Naive thymus-derived CD8-positive, alpha-beta T cell (primary cell): ENCODE measurements at places on chromosomes 6 and 20.

DNA sequence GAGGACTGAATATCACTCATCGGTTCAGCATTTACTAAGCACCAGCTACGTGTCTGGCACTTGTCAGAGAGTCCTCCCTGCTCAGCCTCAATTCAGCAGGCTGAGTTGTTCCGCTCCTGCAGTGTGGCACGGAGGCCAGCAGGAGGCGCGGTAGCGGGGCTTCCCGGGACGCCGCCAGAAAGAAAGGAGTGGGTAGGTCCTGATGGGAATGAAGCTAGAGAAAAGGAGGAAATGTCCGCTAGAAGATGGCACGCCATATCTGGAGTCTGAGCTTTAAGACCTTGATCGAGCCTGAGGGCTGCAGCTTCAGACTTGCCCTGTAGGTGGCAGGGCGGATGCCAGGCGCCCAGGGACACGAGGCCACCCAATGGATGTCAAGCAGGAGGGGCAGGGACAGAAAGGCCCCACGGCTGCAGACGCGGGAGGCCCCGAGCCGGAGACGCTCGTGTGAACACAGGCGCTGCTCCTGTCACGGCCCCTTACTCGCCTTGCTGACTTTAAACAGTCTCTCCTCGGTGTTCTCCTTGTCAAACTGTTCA, 18.7 kb downstream of the SERPINB6 start:
- H3K4me3 ChIP-seq = peak overlapping the region; percentile 10
- peaks cover 33% of the 10 kb centered on the region for H3K36me3 ChIP-seq
- H3K4me1 ChIP-seq = peaks cover 33% of the 10 kb centered on the region
- no peaks in the 10 kb centered on the region for H3K27me3 ChIP-seq
- DNase-seq = peak; percentile 38
- H3K27ac ChIP-seq = peak overlapping the region; percentile 85

- H3K36me3 ChIP-seq = peaks cover 4% of the 10 kb centered on the region
- H3K27ac ChIP-seq = no peak overlapping the region
- H3K4me1 ChIP-seq = no peaks in the 10 kb centered on the region
- DNase-seq = no peak
- no peaks in the 10 kb centered on the region for H3K27me3 ChIP-seq
- H3K4me3 ChIP-seq = no peak overlapping the region
Observed at GRCh38 chr20:11838076-11838636, 79.5 kb upstream of the BTBD3 start.

GRCh38 chr6:38997128-38997761, 51.3 kb upstream of the GLP1R start:
- H3K27ac ChIP-seq = no peak overlapping the region
- peak; percentile 7 for DNase-seq
- no peaks in the 10 kb centered on the region for H3K36me3 ChIP-seq
- H3K4me1 ChIP-seq = no peaks in the 10 kb centered on the region
- no peak overlapping the region for H3K4me3 ChIP-seq

- DNase-seq = no peak
- H3K27ac ChIP-seq = no peak within 1 kb of the TSS
- H3K4me1 ChIP-seq = no peaks in the 10 kb centered on the region
- peaks cover 3% of the 10 kb centered on the region for H3K27me3 ChIP-seq
Observed at GRCh38 chr20:33282991-33283555, at the start of gene BPIFB1. TSS of gene BPIFB1 (plus strand) at chr20:33283214. CDS start at chr20:33286074, 2,860 bp downstream.

DNA sequence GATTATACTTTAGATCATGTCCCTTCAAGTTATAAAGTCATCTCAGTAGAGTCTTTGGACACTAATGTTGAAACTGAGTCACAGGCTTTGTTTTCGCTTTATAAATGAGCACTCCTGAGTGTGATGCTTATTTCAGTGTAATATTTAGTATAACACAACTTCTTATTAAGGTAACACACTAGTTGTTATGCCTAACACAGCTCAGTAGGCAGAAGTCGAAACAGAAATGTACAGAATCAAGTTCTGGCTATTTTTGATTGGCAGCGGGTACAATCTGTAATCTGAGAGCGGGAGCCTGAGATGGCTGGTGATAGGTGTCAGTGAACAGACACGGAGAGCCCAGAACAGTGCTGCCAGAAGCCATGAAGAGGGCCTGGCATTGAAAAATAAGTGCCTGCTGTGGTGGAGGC, 11.4 kb downstream of the HECA start:
- H3K27ac ChIP-seq = peak overlapping the region; percentile 19
- no peaks in the 10 kb centered on the region for H3K27me3 ChIP-seq
- peaks cover 93% of the 10 kb centered on the region for H3K4me1 ChIP-seq

DNA sequence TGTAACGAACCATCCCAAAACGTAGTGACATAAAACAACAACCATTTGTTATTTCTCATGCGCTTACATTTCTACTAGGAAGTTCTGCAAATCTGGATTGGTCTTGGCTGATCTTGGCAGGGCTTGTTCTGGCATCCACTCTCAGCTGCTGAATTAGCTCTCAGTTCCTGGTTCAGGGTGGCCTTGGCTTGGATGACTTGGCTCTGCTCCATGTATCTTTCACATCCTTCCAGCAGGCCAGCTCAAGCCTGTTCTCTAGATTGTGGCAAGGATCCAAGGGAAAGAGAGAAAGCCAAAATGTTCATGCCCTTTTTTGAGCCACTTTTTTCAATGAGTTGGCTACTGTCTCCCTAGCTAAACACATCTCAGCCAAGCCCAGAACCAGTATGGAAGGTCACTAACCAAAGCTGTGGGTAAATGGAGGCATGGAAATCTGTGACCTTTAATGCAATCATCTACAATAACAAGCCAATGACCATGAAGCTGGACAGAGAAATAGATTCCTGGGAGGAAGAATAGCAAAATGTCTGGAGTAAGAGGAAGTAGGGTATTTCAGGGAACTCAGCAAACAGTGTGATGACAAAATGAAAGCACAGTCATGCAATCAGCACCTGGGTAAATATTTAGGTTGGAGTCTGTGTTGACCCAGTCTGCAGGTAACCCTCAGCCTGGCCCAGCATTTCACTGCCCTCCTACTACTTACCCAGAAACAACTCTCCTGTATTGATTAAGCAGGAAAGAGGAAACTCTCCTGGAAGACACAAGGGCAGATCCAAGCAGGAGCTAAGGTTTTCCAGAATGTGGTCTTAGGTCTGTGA, 32.7 kb upstream of the SNAP25 start:
- no peaks in the 10 kb centered on the region for H3K4me1 ChIP-seq
- DNase-seq = no peak
- H3K36me3 ChIP-seq = no peaks in the 10 kb centered on the region
- H3K4me3 ChIP-seq = no peak overlapping the region

DNA sequence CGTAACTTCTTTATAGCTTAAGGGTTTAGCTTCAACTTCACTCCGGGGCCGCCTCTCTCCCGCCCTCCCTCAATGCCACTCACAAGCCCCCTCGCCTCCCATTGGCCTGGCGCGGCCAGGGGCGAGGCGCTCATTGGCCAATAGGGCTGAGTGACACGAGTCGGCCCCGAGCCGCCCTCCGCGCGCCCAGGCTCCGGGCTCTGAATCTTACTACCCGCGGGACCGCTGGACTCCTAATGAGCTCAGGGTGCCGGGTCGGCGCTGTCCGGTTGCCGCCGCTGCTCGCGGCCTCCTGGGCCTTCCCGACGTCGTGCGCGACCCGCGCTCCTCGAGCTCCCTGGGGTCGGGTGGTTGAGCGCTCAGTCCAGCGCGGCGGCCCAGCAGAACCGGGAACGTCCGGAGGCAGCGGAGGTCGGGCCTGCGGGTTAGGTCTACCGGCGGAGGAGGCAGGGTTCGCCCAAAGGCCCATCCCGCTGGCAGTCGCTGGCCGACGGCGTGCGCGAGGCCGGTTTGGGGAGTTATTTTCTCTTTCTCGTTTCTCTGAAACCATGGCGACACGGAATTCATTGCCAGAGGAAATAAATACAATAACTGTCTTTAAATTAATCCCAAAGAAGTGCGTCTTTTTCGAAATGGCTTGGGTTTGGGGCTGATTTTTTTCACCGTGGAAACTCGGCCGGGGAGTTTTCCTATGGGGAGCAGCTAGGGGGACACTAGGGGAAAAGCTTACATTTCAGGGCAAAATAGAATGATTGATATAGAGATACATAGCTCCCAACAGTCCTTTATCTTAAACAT, at the start of gene SIM1:
Gene SIM1, minus strand, starts transcription at position 19 of the 798 bp plus-strand sequence. CDS start 1,453 bp downstream, outside the sequence.
- H3K27me3 ChIP-seq = peaks cover 54% of the 10 kb centered on the region
- H3K4me1 ChIP-seq = peaks cover 10% of the 10 kb centered on the region
- H3K27ac ChIP-seq = peak within 1 kb of the TSS; percentile 81
- H3K36me3 ChIP-seq = peaks cover 8% of the 10 kb centered on the region
- DNase-seq = no peak

DNA sequence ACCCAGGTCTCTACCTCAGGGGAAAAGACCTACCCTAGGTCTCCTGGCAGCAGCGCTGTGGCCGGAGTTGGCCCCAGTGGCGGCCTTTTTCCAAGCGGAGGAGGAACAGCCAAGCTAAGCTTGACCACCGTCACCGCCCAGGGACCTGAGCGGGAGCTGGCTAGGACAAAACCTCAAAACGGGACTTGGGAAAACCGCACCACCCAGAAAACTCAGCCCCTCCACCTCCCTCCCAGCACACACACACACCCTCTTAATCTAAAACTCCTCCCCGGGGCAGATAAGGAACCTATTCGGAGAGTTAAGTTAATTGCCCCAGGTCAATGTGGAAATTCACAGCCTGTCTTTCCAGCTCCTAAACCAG, 2.7 kb upstream of the TRERF1 start:
- peak overlapping the region; percentile 88 for H3K27ac ChIP-seq
- no peak for DNase-seq
- H3K36me3 ChIP-seq = no peaks in the 10 kb centered on the region
- H3K4me3 ChIP-seq = peak overlapping the region; percentile 93
- no peaks in the 10 kb centered on the region for H3K27me3 ChIP-seq

DNA sequence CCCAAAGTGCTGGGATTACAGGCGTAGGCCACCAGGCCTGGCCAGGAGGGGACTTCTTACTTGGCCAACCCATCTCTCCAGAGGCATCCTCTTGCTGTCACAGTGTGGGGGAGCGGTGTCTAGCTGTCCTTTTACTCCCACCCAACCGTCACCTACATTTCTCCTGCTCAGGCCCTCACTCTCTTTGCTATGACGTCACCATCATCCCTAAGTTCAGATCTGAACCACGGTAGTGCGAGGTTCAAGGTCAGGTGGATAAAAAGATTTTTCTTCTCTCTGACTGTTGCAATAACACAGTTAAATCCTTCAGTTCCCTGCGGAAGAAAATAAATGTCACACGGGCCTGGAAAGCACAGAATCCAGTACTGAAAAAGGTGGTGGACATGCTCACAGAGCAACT, 7.3 kb upstream of the RAET1L start:
- no peak overlapping the region for H3K27ac ChIP-seq
- peaks cover 62% of the 10 kb centered on the region for H3K27me3 ChIP-seq
- peaks cover 6% of the 10 kb centered on the region for H3K36me3 ChIP-seq
- DNase-seq = no peak
- H3K4me3 ChIP-seq = no peak overlapping the region
- H3K4me1 ChIP-seq = peaks cover 5% of the 10 kb centered on the region

DNA sequence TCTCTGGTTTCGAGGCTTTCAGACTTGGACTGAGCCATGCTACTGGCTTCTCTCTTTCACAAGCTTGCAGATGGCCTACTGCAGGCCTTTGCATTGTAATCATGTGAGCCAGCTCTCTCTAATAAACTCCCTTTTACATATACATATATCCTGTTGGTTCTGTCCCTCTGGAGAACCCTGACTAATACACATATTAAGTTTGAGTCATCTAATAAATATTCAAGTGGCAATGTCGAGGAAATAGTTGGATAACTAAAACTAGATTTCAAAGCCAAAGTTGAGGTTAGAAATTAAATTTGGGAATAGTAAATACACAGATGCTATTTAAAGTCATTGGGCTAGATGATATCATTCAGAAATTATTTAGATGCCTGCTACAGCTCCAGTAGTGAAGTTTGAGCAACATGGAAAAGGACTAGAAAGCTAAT, 1343.4 kb downstream of the GRIK2 start:
- no peaks in the 10 kb centered on the region for H3K36me3 ChIP-seq
- H3K4me1 ChIP-seq = no peaks in the 10 kb centered on the region
- no peak for DNase-seq
- no peak overlapping the region for H3K4me3 ChIP-seq

DNA sequence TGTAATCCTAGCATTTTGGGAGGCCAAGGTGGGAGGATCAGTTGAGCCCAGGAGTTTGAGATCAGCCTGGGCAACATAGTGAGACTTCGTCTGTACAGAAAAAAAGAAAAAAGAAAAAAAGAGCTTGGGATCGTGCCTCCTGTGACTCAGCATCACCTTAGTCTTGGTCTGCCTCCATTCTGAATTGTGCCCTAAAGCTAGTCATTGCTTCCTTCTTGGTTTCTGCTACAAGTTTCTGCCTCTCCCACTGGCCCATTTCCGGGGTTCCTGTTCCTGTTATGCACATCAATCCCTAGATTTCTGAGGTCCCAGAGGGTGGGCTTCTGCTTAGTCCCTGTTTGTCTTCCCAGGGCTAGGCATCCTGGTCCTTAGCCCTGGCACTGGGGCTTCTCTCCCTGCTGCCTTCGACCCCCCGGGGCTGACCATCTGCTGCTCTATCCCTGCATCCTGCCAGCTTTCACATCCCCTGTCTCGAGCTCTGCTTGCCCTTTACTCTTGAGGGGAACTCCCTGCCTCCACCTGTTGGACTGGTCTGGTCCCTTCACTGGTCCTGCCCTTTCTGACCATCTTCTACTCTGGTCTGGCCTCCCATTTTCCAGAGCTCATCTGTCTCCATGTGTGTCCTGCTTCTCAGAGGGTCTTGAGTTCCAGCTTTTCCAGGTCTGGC, 77.5 kb upstream of the ESR1 start:
- peaks cover 5% of the 10 kb centered on the region for H3K4me1 ChIP-seq
- H3K4me3 ChIP-seq = no peak overlapping the region
- H3K36me3 ChIP-seq = peaks cover 12% of the 10 kb centered on the region
- H3K27ac ChIP-seq = no peak overlapping the region
- no peaks in the 10 kb centered on the region for H3K27me3 ChIP-seq

DNA sequence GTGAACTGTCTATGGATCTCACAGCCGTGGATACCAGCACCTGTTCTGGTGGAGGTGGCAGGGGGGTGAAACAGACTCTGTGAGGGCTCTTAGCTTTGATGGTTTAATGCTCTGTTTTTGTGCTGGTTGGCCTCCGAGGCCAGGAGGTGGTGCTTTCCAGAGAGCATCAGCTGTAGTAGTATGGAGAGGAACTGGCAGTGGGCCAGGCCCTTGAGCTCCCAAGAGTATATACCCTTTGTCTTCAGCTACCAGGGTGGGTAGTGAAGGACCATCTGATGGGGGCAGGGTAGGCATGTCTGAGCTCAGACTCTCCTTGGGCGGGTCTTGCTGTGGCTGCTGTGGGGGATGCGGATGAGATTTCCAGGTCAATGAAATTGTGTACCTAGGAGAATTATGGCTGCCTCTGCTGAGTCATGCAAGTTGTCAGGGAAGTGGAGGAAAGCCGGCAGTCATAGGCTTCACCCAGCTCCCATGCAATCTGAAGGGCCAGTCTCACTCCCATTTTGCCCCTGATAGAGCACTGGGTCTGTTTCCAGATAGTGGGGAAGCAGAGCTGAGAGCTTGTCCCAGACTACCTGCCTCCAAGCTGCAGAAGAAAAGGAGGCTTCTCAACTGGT, 102.7 kb upstream of the AHI1 start:
- no peak for DNase-seq
- no peaks in the 10 kb centered on the region for H3K27me3 ChIP-seq
- H3K4me1 ChIP-seq = no peaks in the 10 kb centered on the region
- H3K36me3 ChIP-seq = peaks cover 17% of the 10 kb centered on the region
- no peak overlapping the region for H3K27ac ChIP-seq
- H3K4me3 ChIP-seq = no peak overlapping the region
